ENCODE measurements at places on chromosomes 6 and 20.

DNA sequence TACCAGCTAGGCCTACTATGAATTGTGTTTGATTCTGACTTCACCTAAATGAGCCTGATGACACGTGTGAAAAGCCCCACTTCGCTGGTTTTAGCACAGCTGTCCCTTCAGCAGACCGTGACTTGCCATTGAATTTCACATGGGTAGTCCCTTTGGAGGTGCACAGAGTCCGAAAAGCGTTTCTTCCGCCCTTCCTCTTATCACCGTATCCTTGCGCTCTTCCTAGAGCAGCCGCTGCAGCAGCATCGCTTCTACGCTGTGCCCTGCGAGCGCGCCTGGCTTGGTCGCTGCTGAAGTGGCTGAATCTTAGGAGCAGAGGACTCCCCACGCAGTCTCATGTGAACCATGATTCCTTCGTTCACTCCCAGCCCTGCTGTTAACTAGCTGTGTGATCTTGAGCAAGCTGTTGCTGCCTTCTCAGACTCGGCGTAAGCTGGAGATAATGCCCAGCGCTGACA lies 127.0 kb downstream of the PACRG start:
- DNase-seq = no peak

GRCh38 chr6:56628105-56628504 lies 14.6 kb downstream of the DST start:
- no peak for DNase-seq

- DNase-seq = no peak
These were observed 126.1 kb downstream of the KIF13A start for GRCh38 chr6:17861361-17861760.

- DNase-seq = no peak
These were observed 189.0 kb downstream of the SLC16A10 start for GRCh38 chr6:111276335-111276734.

DNA sequence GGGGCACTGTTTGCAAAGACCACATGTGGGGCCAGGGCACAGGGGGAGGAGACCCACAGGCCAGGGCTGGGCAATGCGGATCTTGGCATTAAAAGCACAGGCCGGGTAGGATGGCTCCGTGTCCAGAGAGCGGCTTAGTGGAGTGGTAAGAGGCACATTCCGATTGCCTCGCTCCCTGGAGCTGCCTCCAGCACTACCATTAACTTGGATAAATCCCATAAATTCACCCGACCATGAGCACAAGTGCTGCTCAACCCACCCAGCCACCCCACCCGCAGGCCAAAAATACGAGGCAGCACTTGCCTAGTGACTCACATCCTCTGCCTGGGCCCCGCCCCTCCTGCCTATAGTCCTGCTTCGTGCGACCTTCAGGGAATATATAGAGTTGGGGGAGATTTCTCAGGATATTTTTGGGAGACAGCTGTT lies 67.5 kb upstream of the QKI start:
- no peak for DNase-seq

- no peak for DNase-seq
These were observed 43.4 kb downstream of the PLAGL1 start for GRCh38 chr6:143964674-143965081.

- DNase-seq = no peak
These were observed 750.0 kb upstream of the CITED2 start for GRCh38 chr6:140124498-140124897.

Data from stimulated activated CD4-positive, alpha-beta T cell treated with anti-CD3 and anti-CD28 coated beads, Interleukin-2, amount 100 ng/mL, for 4 hours (primary cell).